ENCODE measurements at places on chromosomes 2 and 18.

DNA sequence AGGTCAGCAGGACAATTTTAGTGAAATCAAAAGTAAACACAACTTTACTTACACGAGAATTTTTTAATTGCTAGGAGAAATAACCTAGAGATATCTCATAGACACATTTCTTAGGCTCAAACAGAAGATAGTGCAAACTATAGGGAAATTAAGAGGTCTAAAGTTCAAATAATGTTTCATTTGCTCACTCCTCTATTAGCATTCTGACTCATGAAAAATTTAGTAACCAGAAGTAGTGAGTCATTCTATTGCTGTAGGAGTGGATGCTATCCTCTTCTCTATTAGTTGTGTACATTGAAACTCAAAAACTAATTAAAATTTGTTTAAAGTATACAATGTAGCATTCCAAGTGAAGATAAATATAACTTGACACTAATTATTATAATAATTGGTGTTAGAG, 908.3 kb upstream of the TMEFF2 start:
- H3K36me3 ChIP-seq, result no peaks in the 10 kb centered on the region
- no peaks in the 10 kb centered on the region for H3K4me1 ChIP-seq
- H3K27ac ChIP-seq, result no peak overlapping the region
- no peak for DNase-seq

GRCh38 chr2:207883002-207883780, 113.5 kb upstream of the FZD5 start:
- no peak overlapping the region for H3K27ac ChIP-seq
- no peaks in the 10 kb centered on the region for H3K4me1 ChIP-seq
- no peaks in the 10 kb centered on the region for H3K36me3 ChIP-seq
- DNase-seq, result no peak
- no peak overlapping the region for H3K4me3 ChIP-seq
- H3K27me3 ChIP-seq, result no peaks in the 10 kb centered on the region

DNA sequence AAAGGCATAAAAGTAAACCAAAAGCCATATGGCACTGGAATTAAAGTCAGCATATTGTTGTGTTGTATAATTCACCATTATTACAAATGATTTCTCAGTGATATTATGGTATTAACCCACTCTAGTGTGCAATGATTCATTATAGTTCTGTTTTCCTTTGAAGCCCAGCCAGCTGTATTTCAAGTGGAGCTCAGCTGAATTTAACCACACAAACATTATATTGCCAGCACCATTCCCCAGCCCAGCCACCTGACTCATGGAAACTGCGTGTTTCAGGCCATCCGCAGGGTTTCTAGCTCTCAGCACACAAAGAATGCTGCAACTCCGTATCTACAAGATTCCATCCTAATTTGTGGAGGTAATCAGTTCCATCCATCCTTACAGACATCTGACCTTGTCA, 166.8 kb upstream of the CHAC2 start:
- no peaks in the 10 kb centered on the region for H3K27me3 ChIP-seq
- H3K4me1 ChIP-seq, result no peaks in the 10 kb centered on the region
- H3K36me3 ChIP-seq, result no peaks in the 10 kb centered on the region
- no peak overlapping the region for H3K27ac ChIP-seq

DNA sequence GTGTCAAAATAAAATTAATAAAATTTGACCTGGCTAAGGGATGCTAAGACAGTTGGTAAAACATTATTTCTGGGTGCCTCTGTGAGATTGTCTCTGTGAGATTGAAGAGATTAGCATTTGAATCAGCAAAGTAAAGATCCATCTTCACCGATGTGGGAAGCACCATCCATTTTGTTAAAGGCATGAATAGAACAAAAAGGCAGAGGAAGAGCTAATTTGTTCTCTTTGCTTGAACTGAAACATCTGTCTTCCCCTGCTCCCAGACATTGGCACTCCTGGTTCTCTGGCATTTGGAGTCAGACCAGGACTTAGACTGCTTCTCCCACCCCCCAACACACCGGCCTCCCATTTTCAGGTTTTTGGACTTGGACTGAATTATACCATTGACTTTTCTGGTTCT, 603.8 kb upstream of the LINC00305 start:
- no peaks in the 10 kb centered on the region for H3K36me3 ChIP-seq
- H3K4me1 ChIP-seq, result no peaks in the 10 kb centered on the region
- no peak for DNase-seq
- no peak overlapping the region for H3K4me3 ChIP-seq
- H3K27me3 ChIP-seq, result no peaks in the 10 kb centered on the region

DNA sequence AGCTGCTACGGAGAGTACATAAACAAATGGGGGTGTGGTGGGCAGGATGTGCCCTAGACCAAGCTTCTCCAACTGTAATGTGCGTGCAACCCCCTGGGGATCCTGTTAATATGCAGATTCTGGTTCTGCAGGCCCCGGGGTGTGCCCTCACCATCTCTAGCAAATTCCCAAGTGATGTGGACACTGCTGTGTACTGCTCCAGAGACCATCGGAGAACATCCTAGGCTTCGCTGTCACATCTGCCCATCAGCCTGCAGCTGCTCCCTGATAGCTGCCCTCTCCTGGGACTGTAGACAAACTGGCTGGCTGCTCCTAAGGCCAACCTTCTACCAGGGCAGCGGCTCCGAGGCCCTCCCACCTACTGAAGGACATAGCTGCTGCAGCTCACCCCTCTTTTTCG, 3.2 kb downstream of the HS1BP3 start:
- H3K4me3 ChIP-seq, result no peak overlapping the region
- DNase-seq, result no peak

- H3K36me3 ChIP-seq, result no peaks in the 10 kb centered on the region
- no peak for DNase-seq
- H3K27ac ChIP-seq, result no peak overlapping the region
- no peaks in the 10 kb centered on the region for H3K27me3 ChIP-seq
These were observed 528.7 kb upstream of the FANCL start for GRCh38 chr2:58769864-58770234.

- peaks cover 16% of the 10 kb centered on the region for H3K36me3 ChIP-seq
- H3K4me1 ChIP-seq, result no peaks in the 10 kb centered on the region
- no peaks in the 10 kb centered on the region for H3K27me3 ChIP-seq
- no peak overlapping the region for H3K4me3 ChIP-seq
These were observed 44.1 kb downstream of the TTC21B start for GRCh38 chr2:165909466-165909865.
